Activated CD4-positive, CD25-positive, alpha-beta regulatory T cell treated with anti-CD3 and anti-CD28 coated beads, Interleukin-2, amount 50 U/mL, for 24 hours (primary cell): ENCODE measurements at places on chromosomes 16 and 17.

DNA sequence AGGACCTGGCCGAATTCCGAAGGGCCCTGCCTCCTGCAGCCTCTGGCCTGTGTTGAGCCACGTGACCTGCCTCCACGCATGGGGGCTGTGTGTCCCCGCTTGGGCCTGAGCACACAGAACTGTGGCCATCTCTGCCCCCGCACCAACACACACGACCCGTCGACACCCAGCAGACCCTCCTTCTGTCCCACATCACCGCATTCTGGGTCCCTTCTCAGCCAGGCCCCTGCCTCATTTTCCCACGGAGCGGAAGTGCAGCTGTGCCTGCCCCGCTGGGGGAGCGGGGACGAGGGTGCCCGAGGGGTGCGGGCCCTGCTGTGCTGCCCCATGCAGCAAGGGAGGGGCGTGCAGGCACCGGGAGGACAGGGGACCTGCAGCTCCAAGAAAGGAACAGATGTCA, 18.4 kb downstream of the NDUFAF8 start:
- no peak for ATAC-seq

GRCh38 chr17:65627891-65628643, 66.6 kb upstream of the AXIN2 start:
- ATAC-seq: no peak

DNA sequence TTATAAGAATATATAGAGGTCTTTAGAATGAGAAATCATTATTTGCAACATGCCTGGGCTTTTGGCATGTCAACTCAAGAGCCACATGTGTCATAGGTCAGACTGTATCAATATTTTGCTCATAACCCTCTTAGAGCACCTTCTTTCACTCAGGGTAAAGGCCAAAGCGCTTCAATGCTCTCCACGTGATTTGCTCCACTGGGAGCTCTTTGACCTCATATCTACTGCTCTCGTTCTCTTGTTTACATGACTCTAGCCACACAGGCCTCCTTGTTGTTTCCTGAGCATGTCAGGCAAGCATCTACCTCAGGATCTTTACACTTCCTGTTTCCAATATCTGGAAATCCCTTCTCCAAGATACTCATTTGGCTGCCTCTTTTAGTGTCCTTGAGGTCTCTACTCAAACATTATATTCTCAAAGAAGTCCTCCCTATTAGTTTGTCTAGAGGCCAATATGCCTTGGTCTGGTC, 148.4 kb downstream of the TOX3 start:
- ATAC-seq: no peak

- no peak for ATAC-seq
Observed at GRCh38 chr17:12665263-12666210, at the start of gene MYOCD. MYOCD (plus strand) TSS chr17:12665890; CDS start chr17:12666189, 299 bp downstream.

DNA sequence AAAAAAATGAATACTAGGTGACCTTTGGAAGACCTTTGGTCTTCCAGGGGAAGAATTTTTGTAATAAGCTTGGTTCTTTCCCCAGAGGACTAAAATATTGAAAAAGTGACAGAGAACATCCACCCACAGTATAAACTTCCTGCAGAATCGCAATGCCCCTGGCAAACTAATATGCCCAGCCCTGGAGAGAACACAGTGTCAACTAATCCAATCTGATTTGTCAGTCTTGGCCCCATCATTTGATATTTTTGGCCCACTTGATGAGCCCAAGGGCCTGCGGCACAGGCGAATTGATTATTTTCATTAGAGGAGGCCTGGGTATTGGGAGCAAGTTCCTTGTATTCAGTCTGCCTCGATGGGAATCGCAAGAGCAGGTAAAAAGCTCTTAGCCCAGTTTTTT, 98.4 kb downstream of the MAP2K6 start:
- ATAC-seq: no peak

GRCh38 chr16:29029168-29029994, 44.5 kb downstream of the LAT start:
- ATAC-seq: peak; percentile 100

- no peak for ATAC-seq
Observed at GRCh38 chr16:75092777-75093176, 23.8 kb downstream of the LDHD start.

DNA sequence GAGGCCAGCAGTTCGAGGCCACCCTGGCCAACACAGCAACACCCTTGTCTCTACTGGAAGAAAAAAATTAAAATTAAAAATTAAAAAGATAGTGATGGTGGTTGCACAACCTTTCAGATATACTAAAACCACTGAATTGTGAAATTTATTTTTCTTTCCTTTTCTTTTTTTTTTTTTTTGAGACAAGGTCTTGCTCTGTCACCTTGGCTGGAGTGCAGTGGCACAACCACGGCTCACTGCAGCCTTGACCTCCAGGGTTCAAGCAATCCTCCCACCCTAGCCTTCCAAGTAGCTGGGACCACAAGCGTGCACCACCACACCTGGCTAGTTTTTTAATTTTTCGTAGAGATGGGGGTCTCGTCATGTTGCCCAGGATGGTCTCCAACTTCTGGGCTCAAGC, 254.4 kb downstream of the SLC39A11 start:
- no peak for ATAC-seq

- ATAC-seq: no peak
Observed at GRCh38 chr16:70760221-70760620, 40.7 kb downstream of the VAC14 start.

GRCh38 chr17:40168262-40168832, 8.9 kb upstream of the RAPGEFL1 start:
- ATAC-seq: peak; percentile 28

DNA sequence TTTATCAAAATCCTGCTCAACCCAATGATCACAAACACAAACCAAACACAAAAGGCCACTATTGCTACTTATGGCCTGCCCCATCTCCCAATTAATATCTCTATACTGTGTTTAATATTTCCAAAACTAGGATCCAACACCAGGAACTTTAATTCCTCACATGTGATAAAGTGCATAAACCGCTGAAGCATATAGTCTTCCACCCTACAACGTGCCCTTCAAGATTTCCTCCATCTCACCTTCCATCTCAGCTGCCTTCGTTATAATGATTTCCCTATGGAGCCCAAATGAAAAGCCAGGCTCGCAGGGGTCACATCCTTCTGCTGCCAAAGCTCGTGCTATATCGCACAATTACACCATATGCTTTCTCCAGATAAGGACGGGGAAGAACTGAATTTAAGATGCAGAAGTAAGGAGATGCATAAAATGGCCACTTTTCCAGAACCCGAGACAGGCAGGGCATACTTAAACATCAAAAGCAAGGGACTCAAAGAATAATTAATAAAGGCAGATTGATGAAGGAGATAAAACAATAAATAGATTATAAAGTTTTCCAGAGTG, 1.8 kb downstream of the MYH10 start:
- no peak for ATAC-seq

- peak; percentile 13 for ATAC-seq
Observed at GRCh38 chr17:39915559-39915958, 2.9 kb downstream of the GSDMB start.

GRCh38 chr16:68512183-68512582, 26.9 kb upstream of the ZFP90 start:
- ATAC-seq: no peak

GRCh38 chr17:17659340-17659739, 21.9 kb upstream of the RAI1 start:
- no peak for ATAC-seq

DNA sequence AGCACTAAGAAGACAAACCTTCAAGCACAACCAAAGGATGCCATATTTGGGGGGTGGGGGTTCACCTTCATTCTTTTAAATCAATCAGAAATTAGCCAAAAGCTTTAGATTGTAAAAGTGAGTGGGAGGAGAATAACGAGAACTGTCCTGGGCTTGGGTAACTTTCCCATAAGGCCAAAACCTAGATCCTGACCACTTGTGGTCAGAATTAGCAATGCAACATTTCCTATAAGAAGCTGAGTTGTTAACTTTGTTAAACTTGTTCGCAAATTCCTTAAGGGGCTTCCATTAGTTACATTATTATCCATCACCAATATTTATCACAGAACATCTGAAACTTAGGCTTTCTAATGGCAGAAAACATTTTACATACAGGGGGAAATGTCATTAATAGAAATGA, 25.1 kb downstream of the STAT5B start:
- no peak for ATAC-seq

DNA sequence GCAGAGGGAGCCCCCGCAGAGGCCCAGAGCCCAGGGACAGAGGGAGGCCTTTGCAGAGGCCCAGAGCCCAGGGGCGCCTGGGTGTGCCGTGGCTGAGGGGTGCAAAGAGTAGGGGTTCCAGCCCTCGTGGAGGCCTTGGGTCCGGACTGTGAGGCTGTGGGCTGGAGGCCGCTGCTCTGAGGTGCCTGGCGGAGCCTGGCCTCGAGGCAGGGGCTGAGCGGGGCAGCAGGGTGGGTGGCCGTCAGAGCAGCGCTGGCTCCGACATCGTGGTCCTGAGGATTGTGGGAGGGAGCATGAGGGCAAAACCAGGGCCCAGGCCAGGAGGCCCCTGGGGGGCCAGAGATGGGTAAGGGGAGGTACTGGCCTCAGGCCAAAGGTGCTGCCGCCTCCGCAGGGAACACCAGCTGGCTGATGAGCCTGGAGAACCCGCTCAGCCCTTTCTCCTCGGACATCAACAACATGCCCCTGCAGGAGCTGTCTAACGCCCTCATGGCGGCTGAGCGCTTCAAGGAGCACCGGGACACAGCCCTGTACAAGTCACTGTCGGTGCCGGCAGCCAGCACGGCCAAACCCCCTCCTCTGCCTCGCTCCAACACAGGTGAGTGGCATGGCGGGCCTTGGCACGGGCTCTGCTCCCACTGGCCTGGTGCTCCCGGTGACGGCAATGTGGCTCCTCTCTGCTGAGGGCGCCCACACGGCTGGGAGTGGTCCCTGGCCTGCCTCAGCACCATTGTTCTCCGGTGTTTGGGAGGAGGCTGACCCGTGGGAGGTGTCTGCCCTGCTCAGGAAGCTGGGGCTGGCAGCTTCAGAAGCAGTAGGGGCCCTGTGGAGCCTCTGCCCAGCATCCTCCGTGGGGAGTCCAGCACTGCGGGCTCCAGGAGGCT, 33.7 kb downstream of the TSC2 start:
- ATAC-seq: no peak

DNA sequence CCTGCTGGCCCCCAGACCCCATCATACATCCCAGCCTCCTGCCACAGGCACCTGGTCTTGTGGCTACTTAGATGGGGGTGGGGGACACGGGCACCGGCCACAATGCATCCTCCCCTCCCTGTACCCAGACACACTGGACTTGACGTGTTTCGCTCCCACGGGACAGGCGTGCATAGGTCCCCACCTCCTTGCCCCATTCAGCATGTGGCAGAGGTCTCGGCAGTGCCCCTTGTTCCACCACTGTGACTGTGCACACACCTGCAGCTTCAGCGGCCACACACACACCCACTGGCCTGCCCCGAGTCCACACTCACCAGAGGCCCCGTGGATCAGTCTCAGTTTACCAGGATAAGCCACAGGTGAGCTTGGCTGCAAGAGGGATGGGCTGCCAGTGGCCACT, 109.6 kb downstream of the ENGASE start:
- ATAC-seq: no peak

DNA sequence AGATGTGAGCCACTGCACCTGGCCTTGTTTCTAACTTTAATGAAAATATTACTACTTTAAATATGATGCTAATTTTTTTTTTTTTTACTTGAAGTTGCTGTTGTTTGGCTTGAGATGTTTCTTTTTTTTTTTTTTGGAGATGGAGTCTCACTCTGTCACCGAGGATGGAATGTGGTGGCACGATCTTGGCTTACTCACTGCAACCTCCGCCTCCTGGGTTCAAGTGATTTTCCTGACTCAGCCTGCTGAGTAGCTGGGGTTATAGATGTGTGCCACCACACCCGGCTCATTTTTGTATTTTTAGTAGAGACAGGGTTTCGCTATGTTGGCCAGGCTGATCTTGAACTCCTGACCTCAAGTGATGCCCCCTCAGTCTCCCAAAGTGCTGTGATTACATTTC, 23.6 kb downstream of the IGSF6 start:
- no peak for ATAC-seq

- ATAC-seq: no peak
Observed at GRCh38 chr16:70708366-70709246, 22.8 kb upstream of the MTSS2 start.

- no peak for ATAC-seq
Observed at GRCh38 chr16:80903616-80904015, 99.2 kb upstream of the CDYL2 start.

GRCh38 chr16:81371106-81371505, 56.3 kb downstream of the GAN start:
- no peak for ATAC-seq

DNA sequence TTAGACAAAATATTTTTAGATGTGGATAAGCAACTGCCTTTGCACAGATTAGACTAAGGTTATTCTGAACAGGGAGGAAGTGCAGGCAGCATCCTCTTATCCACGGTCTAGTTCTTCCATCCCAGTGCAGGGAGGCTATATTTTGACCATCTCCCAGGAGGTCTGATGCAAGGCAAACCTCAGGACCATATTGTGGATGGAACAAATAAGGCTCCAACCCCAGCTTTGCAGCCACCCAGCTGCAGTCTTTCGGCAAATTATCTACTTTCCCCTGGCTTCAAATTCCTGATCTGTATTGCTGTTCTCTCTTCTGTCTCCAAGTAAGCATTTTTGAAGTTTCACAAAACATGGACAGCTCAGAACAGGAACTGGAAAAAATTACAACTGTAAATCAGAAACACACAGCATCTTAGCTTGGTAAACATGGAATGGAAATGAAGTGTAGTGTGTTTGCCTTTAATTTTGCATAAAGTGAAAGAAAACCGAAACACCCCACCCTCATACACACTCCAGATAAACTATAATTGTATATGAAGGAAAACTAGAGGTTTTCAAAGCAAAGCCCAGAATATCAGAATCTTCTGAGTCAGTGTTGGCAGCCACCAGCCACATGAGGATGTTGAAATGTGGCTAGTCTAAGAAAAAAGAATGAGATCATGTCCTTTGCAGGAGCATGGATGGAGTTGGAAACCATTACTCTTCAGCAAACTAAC, 33.5 kb upstream of the MON1B start:
- ATAC-seq: no peak

GRCh38 chr17:9408868-9409829, 166.5 kb downstream of the STX8 start:
- ATAC-seq: no peak

GRCh38 chr17:32755045-32755805, 121.7 kb downstream of the MYO1D start:
- peak; percentile 53 for ATAC-seq

DNA sequence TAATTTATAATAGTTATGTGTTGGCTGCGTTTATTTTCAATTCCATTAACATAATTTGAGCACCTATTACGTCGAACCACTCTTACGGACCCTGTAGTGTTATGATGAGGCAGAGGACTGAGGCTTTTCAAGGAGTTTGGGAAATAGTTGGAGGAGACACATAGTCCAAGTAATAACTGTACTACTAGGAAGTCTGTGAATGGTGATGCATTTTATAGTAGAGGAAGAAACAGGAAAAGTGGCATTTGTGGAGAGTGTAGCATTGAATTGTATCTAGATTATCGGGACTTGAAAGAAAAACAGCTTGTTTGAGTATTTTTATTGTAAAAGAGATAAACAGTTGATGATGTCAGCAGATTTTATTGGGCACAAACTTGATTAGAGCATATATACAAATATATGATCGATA, 1.7 kb downstream of the NFATC3 start:
- no peak for ATAC-seq
